Vagina (tissue), 2 donors: ENCODE measurements at places on chromosomes 7 and 10.

DNA sequence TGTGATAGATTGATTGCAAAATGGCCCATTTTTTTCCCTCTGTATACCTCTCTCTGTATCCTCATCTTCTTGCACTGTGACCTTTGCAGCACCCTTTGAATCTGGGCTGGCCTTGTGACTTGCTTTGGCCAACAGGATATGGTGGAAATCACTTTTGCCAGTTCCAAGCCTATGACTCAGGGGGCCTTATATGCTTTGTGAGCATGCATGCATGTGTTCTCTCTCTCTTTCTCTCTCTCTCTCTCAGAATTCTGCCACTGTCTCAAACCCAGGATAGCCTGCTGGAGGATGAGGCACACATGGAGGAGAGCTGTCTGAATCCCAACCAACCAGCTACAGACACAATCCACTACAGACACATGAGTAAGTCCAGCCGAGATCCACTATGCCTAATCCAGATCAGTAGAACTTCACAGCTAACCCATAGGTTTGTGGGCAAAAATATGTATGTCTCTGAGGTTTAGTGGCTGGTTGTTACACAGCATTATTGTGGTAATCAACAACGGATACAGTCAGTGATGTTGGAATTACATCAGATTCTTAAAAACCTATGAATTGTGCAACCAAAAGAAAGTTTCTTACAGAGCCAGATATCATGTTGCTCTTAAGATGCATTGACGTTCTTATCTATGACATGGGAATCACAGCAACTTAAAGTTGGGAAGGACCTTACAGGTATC, 41.8 kb upstream of the ABCB4 start:
- DNase-seq = no peak

DNA sequence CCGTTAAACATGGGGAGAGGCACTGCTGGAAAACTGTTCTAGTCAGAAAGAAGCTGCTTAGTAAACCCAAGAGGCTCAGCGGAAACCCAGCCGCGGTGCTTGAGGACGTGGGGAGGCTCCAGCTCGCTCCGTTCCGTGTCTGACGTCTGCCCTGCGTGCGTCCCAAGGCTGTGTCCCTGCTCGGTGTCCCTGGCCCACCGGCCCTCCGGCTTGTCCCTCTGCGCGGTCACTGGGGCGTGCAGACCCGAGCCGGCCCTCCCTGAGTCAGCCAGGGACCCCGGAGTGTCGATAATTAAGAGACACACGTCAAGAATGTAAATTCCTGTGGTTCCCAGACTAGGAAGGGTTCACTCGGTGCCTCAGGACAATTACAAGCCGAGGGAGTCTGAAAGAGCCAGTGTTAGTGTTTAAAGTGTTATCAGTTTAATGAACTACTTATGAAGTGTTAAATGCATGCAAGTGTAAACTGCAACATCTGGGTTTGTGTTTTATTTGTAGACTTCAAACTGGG, 98.9 kb downstream of the WDR11 start:
- no peak for DNase-seq

DNA sequence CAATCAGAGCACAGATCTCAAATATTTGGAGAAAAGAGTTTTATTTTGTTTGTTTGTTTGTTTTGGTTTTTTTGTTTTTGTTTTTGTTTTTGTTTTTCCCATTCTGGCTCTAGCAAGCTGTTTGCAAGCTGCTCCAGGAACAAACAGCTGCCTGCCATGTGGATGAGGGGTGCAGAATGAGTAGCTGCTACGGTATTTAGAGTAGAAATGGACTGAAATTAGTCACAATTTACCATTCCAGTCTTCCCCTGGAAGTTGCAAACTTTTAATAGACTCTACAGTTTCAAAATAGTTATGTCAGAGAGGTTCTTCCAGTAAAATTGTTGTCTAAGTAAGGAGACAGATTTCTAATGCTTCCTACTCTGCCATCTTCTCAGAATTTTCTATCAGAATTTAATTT, 27.1 kb upstream of the TAS2R16 start:
- DNase-seq = no peak

- DNase-seq = no peak
Observed at GRCh38 chr10:28963539-28964221, 286.4 kb downstream of the BAMBI start.

DNA sequence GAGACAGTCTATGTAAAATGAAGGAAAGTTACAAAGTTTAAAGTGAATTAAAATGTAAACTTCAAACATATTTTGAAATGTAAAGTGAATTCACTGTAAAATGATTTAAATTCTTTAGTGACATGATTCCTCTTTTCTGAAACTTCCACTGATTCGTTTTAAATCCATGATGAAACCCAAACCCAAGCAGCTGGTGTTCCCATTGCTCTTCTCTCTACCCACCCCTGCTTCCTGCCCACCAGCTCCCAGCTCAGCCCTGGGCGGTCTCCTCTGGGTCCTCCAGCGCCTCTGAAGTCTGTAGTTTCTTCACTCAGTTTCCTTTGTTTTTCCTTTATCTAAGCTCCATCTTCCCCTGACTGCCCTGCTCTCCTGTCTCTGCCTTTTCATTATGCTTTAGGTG, 175.9 kb downstream of the SNX10 start:
- no peak for DNase-seq

DNA sequence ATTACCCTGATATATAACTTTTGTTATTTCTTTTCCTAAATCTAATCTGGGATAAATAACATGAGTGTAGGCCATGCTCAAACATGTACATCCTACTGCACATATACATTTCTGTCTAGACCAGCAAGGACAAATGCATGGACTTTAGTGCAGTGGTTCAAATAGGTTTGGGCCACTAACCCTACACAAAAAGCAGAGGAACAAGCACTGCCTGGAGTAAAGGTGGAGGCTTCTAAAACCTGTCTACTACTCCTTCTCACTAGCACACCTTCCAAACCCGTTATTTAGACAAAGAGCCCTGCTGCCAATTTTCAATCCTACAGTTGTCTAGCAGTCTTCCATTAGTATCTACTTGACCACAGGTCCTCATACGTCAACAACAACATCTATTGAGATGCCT, 34.8 kb downstream of the SGCE start:
- no peak for DNase-seq

DNA sequence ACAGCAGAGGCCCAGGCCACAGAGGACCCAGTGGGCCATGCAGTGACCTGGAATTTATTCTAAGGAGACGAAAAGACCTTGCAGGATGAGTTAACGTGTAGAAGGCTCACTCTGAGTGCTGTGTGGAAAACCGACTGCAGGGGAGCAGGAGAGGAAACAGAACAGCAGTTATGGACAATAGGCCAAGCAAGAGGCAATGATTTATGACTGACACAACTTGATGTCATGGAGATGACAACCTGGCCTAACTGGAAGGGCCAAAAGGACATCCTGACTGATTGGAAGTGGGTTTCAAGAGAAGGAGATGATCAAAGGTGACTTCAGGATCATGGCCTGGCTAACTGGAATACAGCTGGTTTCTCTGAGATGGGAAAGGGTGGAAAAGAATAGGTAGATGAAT, 70.2 kb upstream of the RAPGEF5 start:
- DNase-seq = no peak

- DNase-seq = no peak
Observed at GRCh38 chr7:94115316-94115715, 111.2 kb upstream of the BET1 start.
